ENCODE measurements at places on chromosomes 4 and X.

DNA sequence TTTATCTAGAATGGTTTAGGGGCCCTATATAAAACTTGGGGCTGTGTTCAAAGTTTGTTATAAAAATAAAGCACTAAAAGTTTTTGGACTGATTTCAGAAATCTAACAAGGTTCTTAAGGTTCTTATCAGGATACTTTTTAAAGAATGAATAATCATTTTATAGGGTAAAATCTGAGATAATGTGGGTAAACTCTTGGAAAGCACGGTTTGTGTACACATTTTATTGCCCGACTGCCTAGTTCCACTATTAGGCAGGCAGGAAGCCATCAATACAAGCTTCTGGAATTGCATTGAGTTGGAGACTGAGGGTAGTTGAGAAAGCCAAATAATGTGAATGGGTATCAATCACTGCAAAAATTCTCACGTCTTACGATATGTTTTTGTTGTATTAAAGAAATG, 331.0 kb upstream of the PITX2 start:
- DNase-seq: no peak

DNA sequence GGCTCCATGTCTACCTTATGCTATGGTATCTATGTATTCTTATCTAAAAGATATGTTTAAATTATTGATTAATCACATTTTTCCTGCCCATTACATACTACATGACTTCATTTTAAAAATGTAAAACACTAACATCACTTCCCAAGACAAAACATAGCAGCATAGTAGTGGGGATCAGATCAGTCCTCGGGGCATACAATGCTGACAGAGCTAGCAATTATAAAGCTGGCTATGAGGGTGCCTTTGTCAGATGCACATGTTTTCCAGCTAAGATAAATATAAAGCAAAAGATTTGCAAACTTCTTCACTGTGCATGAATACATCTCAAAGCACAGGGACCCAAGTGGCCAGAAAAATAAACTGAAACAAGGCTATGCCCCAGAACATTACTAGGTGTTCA, 549.8 kb upstream of the INTU start:
- no peak for DNase-seq

DNA sequence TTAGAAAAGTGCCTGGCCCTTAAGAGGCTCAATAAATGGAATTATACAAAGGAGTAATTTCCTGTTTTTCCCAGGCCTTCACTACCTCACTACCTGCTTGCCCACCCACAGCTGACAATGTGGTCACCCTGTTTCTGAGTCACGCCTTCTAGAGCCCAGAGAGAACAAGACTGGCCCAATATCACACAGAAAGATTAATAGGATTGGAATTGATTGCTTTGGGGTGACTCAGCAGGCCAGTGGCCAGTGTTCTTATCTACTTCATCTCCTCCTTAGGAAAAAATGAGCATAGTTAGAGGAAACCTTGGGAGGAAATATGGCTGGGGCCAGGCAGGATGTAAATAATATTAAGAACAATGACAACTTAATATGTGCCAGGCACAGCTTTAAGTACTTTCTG, 4.5 kb upstream of the FGF16 start:
- no peak for DNase-seq

- peak; percentile 55 for DNase-seq
These were observed 1.1 kb downstream of the CFAP299 start for GRCh38 chr4:80336582-80336981.

Measured in eye (tissue), 1 donor.